ENCODE measurements at places on chromosomes 1 and 21. TPM values are rescaled to one million over a fixed set of nuclear protein-coding genes. Genes with fewer than 3 reads are reported as not detected.
A peak's percentile ranks its signal among the peaks of the same experiment; 100 is the strongest.

Gene SYCP1
- polyA plus RNA-seq = 0.30 TPM

Gene PRKCZ
- 34.5 TPM for polyA plus RNA-seq

Gene SPRR2F
- not detected for polyA plus RNA-seq

Gene DPT
- polyA plus RNA-seq = 0.25 TPM

Gene S100A14
- 19.6 TPM for polyA plus RNA-seq

Gene FCMR
- 2.2 TPM for polyA plus RNA-seq

Gene KPRP
- not detected for polyA plus RNA-seq

Gene FUCA1
- polyA plus RNA-seq = 40.4 TPM

GRCh38 chr1:97919585-97920261 is 1.1 kb downstream of the DPYD start:
- DNase-seq = no peak

DNA sequence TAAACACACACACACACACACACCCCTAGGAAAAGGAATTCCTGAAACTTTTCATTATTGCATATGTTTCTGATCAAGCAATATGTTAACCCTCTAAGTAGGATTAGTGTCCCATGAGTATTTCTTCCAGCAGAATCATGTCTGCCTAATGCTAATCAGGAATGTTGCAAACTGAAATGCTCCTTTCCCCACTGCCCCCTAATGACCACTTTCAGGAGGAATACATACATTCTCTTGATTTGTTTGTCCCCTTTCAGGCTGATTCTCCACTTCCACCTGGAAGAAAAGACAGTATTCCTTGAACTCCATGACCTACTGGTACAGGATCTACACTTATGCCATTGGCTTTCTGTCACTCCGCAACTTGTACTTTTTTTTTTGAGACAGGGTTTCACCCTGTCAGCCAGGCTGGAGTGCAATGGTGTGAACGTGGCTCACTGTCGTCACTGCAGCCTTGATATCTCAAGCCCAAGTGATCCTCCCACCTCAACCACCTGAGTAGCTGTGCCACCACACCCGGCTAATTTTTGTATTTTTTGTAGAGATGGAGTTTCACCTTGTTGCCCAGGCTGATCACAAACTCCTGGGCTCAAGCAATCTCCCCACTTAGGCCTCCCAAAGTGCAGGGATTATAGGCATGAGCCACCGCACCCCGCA is 56.7 kb downstream of the LRIG2 start:
- no peak for DNase-seq

GRCh38 chr1:88463401-88463985 is 220.6 kb upstream of the PKN2 start:
- no peak for DNase-seq

DNA sequence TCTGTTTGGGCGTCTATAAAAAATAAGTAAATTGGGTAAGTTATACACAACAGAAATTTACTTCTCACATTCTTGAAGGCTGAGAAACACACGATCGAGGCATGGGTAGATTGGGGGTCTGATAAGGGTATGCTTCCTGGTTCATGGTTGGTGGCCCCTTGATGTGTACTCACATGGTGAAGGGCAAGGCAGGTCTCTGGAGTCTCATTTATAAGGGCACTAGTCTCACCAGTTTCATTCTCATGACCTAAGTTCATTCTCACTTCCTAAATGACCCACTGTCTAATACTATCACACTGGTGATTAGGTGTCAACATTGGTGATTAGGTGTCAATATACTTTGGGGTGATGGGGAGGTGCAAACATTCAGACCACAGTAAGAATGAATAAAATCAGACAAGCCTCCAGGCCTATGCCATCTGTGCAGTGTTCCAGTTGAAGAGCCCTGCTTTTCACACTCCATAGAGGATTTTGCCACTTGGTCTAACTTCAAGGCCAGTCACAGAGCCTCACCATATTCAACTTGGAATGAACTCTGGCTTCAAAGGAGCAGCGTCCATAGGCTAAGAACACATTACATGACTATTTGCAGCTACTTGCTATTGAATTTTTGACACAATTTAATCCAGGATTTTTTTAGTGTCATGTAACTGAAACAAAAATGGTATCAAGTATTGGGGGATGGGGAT is 2.5 kb upstream of the GBP4 start:
- DNase-seq = no peak

GRCh38 chr1:234737967-234738314 is 128.0 kb upstream of the IRF2BP2 start:
- DNase-seq = no peak

DNA sequence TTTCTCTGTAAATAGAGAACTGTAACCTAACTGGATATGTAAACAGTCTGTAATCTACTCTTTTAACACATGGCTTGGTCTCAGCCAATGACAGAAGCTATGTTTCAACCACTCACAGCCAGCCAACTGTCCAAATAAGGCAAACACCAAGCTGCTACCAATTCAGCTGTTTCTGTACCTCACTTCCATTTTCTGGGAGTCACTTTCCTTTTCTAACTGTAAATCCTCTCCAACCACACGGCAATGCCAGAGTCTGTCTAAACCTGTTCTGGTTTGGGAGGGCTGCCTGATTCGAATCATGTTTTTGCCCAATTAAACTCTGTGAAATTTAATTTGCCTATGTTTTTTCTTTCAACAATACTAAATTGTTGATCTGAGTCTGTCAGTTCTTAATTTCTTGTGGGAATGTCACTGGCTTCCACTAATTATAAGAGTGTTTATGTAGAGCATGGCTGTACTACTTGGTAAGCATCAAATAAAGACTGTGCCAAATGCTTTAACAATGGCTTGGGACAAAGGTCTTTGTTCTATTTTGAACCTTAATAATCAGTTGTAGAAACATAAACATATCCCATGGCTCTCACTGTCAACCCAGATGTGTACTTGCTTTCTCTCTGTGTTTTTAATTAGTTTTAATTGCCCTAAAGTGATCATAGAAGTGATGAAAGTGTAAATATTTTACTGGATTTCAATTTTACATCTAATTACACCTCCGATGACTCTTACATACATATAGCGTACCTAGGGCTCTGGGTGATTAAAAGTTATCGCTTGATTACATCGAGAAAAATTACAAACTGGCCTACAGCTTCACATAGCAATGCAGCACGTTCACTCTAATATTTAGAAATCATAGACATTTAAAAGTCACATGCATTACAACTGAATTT is 1144.6 kb upstream of the TMPRSS15 start:
- DNase-seq = no peak

GRCh38 chr1:51990478-51990965 is at the start of gene RAB3B:
TSS of gene RAB3B (minus strand) at chr1:51990700. CDS start at chr1:51977117, 13,583 bp downstream.
- DNase-seq = peak; percentile 64

- DNase-seq = no peak
Observed at GRCh38 chr1:156693848-156694689, 11.3 kb downstream of the CRABP2 start.

- DNase-seq = no peak
Observed at GRCh38 chr1:60279798-60280197, 206.2 kb upstream of the C1orf87 start.

- no peak for DNase-seq
Observed at GRCh38 chr1:243244432-243244841, 10.6 kb downstream of the CEP170 start.

DNA sequence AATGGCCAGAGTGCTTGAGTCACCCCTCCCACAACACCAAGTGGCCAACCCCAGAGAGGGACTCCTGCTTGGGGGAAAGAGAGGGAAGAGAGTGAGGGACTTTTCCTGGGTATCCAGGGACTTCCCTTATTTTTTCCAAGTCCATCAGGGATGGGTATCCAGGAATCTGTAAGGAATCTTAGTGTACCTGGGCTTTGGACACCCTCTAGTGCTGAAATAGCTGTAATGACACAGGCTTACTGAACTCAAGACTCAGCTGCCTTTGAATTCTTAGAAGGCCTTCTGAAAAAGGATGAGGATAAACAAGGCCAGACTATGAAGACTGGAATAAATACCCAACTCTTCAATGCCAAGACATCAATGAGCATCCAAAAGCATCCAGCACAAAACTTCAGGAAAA is 12.0 kb downstream of the TSHB start:
- no peak for DNase-seq

- DNase-seq = no peak
Observed at GRCh38 chr1:241600496-241600901, 39.7 kb downstream of the CHML start.

DNA sequence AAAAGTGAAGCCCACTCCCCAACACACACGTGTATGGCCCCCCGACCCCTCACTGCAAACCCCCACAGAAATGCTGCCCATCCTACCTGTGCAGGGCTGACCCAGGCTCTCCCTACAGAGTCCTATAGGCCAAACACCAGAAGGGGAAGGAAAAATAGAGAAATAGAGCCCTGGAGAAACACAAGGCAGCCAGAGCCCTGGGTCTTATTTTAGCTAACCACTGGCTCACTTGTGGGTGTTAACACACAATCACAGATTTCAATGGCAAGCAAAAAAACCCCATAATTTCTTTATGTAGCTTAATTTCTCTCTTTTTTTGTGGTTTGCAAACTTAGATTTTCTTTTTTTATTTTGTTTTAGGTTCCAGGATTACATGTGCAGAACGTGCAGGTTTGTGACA is 989 bp upstream of the PIGR start:
- no peak for DNase-seq

DNA sequence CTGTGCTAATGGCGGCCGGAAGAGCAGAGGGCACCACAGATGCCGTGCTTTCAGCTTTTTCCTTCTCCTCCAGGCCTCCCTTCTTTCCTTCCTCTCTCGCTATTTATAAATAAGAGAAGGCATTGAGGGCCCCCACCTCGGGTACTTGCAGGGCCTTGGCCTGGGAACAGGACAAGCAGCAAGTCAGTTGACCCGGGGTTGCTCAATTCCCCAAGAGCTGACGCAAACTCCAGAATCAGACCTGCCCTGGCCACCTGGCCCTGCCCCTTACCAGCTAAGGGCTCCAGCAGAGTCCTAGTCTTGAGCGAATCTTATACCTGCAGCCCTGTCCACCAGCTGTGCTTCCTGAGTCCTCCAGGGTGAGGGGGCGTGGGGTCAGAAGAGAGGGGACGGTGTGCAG is 13.5 kb downstream of the TNFRSF1B start:
- no peak for DNase-seq

DNA sequence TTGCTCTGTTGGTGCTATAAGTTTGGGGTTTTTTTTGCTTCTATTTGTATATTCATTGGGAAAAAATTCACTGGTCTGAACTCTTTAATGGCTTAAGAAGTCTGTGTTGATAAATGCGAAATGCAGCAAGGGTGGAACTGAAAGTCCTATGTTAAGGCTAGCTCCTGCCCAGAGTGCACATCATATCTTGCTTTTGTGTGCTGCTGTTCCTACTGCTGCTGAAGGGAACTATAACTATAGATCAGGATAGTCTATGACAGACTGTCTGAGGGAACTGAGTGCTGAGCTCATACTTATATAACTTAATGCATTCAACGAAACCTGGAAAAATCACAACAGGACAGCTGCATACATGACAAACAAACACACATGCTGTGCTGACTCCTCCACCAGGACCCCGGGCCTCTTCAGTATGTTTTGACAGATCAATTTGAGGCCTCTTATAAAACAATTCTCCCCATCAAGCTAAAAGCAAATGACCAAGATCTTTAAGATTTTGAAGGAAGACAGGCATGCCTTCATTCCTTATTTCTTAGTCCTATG is 1031.5 kb upstream of the ADGRL2 start:
- no peak for DNase-seq

DNA sequence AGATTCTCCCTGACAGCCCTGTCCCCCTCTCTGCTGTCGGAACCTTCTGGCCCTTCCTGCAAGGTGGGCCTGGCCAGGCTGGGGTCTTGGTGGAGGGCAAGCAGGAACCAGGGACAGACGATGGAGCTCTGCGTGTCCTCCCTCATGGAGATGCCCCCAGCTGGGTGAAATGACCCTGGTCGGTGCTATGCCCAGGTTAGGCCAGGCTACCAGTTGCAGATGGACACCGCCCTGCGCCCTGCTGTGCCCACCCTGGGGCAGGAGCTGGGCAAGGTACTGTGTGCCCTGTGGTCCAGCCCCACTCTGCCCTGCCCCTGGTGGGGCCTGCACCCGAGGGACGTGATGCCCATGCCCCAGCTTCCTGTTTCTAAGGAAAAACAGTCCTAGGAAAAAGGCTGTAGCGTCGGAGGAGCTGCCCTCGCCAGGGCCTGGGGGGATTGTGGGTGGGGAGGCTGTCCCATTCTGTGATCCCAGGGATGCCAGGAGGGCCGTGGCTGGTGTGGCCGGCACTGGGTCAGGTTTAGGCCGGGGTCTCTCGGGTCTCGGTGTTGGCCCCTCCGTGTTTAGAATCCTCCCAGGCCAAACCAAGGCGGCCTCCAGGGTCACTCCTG is 77.6 kb downstream of the MORN1 start:
- DNase-seq = no peak

GRCh38 chr1:213332491-213332890 is 281.4 kb downstream of the RPS6KC1 start:
- no peak for DNase-seq

GRCh38 chr1:230823426-230823825 is 44.9 kb downstream of the C1orf198 start:
- no peak for DNase-seq

DNA sequence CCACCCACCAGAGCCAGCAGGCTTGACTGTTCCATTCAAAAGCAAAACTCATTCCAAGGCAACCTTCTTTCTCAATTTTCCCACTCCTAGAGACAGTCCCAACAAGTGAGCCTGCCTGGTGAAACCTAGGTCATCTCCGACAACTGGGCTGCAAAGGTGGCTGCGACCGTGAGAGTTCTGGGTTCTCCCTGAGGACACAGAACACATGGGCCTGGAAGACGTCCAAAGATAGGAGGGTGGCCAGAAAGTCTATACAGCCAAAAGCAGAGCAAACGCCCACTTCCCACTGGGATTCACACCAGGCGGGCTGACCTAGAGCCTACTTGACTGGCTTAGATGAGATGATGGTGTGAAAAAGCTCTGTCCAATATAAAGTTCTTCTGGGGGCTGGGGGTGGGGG is 90.2 kb upstream of the GRIK3 start:
- DNase-seq = no peak

DNA sequence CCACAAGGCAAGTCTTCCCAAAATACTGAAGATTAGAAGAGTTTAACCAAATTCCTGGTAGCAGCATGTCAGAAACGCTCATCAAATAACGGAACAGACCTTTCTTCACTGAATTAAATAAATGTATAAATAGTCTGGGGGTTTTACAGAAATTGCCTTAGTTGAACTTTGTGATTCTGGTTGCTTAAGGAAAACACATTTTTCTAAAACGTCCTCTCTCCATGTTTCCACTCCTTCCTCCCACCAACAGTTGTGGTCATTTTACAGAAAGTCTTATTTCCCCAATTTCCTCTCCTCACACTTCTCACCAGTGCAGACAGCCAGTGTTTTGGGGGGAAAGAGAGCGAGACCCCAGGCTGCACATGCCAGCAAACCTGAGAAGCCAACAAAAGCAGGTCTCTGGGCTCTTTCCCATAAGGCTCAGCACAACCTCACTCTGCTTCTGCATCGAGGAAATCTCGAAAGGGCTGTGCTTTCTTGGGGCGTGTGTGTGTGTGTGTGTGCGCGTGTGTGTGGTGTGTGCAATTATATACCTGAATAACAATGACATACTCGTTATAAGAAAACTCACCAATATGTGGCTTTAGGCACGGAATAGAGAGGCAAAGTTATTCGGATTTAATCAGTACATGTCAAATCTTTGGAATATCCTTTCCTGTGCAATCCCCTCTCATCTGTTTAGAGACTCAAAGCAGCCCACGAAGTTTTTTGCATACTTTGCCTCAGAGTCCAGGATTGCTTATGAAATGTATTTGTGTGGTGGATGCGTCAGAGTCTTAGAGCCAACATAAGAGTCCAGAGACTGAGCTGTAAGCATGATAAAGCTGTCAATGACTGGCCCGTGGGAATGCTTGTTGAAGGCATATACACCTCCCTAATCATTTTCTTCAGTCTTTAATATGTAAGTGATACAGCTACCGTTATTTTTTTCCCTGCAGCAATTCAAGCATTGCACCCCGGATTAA is 2.0 kb downstream of the KCNJ15 start:
- DNase-seq = no peak

All from renal pelvis (tissue), 12 donors.